ENCODE measurements at places on chromosomes 6 and 20.

GRCh38 chr20:32077190-32077589 is 25.1 kb downstream of the HCK start:
- no peak for DNase-seq

DNA sequence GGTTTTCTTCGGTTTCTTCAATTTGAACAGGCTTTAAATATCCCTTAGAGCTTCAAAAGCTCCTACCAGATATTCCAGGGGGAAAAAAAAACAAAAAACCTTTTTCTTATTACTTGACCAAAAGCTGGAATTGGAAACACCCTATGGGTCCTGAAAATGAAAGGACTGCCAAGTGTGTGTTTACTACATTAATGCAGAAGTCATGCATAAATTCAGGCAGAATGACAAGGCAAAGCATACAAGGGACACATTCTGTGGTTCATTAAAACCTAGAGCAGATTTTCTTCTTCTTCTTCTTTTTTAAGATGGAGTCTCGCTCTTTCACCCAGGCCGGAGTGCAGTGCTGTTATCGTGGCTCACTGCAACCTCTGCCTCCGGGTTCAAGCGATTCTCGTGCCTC is 119.1 kb downstream of the GMDS start:
- no peak for DNase-seq

- DNase-seq, result no peak
Observed at GRCh38 chr20:3689978-3690377, 8.2 kb upstream of the ADAM33 start.

DNA sequence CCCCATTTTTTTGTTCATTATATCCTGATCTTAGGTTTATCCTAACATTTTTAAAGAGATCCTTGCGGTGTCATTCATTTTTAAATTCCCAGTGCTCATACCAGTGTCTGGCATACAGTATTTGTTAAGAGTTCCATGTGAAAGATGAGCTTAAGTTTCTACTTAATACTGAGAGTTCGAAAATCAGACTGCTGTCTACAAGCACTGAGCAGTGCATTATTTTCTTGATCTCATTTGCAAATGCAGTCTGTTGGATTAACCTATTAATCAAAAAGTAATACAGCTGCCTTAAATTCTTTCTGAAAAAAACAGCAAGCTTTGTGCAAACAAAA is 663 bp downstream of the COQ3 start:
- no peak for DNase-seq

- DNase-seq, result no peak
Observed at GRCh38 chr6:48151142-48151541, 40.1 kb upstream of the PTCHD4 start.

All from SIG-M5 (cell line).